Jurkat, Clone E6-1 (cell line): ENCODE measurements at places on chromosomes 4 and X.

- no peak for DNase-seq
Observed at GRCh38 chr4:186902361-186902760, 178.7 kb upstream of the FAT1 start.

- no peak for DNase-seq
Observed at GRCh38 chr4:184400375-184400870, 73.9 kb downstream of the IRF2 start.

DNA sequence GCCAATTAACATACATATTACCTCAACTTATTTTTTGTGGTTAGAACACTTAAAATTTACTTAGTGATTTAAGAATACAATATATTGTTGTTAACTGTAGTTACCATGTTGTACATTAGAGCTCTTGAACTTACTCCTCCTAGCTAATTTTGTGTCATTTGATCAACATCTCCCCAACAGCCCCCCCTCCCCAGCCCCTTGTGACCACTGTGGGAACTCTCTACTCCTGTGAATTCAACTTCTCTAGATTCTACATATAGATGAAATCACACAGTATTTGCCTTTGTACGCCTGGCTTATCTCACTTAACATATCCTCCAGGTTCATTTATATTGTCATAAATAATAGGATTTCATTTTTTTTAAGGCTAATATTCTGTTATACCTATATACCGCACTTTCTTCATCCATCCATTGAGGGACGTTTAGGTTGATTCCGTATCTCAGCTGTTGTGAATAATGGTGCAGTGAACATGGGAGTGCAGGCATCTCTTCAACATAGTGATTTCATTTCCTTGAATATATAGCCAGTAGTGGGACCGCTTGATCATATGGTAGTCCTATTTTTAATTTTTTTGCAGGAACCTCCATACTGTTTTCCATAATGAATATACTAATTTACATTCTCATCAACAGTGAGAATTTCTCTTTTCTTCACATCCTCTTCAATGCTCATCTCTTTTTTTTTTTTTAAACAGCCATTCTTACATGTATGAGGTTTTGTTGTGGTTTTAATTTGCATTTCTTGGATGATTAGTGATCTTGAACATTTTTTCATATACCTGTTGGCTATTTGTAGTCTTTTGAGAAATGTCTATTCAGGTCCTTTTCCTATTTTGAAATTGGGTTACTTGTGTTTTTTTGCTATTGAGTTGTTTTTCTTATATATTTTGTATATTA is 66.8 kb downstream of the RAPGEF2 start:
- DNase-seq = no peak

DNA sequence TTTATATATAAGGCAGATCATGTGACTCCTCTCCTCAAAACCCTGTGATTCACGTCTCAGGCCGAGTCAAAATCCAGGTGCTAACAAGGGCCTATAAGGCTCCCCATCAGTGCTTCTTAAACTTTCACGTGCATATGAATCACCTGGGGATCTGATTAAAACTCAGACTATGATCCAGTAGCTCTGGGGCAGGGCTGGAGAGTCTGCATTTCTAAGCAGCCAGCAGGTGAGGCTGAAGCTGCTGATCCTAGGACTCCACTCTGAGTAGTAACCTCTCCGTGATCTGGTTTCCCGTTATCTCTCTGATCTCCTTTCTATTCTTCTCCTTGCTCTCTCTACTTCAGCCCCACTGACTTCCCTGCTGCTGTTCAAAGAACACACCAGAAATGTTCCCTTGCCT is 252.4 kb upstream of the RPS6KA3 start:
- DNase-seq = no peak

DNA sequence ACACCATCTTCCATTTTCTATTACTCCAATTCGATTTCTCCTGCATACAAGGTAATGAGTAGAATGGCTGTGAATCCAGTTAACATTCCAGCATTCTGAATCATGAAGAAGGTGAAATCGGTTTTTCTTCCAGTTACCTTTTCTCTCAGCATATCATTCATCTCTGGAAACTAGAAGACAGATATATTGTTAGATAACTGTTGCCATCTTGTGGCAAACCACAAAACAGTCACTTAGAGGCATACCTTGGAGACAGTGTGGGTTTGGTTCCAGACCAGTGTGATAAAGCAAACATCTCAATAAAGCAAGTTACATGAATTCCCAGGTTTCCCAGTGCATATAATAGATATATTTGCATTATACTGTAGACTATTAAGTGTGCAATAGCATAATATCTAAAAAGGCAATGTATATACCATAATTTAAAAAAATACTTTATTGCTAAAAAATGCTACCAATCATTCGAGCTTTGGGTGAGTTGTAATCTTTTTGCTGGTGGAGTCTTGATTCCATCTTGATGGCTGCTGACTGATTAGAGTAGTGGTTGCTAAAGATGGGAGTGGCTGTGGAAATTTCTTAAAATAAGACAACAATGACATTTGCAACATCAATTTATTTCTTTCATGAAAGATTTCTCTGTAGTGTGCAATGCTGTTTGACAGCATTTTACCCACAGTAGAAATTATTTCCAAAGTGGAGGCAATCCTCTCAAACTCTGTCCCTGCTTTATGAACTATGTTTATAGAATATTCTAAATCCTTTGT is 82.1 kb downstream of the SLC39A8 start:
- DNase-seq = peak; percentile 59
